ENCODE measurements at places on chromosomes 2 and 18.

- DNase-seq: no peak
Measured at GRCh38 chr18:53496028-53496427, 728.4 kb downstream of the MBD2 start.

DNA sequence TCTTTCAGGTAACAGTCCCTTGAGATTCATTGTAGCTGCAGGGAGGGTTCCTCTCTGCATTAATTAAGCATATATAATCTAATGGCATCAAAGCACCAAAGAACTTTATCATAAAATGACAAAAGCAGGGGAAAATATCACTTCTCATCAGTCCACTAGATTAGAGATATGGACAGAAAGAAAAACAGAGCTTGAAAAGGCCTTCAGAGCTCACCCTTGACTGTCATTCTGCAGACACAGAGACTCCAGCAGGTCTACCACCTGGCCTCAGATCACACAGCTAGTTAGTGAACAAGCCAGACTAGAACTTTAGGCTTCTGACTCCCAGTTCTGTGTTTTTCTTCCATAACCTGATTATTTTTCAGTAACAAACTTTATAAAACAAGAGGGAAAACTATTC lies 88.5 kb downstream of the FIGN start:
- DNase-seq: no peak

- DNase-seq: no peak
Measured at GRCh38 chr2:138713069-138713496, 67.1 kb downstream of the NXPH2 start.

DNA sequence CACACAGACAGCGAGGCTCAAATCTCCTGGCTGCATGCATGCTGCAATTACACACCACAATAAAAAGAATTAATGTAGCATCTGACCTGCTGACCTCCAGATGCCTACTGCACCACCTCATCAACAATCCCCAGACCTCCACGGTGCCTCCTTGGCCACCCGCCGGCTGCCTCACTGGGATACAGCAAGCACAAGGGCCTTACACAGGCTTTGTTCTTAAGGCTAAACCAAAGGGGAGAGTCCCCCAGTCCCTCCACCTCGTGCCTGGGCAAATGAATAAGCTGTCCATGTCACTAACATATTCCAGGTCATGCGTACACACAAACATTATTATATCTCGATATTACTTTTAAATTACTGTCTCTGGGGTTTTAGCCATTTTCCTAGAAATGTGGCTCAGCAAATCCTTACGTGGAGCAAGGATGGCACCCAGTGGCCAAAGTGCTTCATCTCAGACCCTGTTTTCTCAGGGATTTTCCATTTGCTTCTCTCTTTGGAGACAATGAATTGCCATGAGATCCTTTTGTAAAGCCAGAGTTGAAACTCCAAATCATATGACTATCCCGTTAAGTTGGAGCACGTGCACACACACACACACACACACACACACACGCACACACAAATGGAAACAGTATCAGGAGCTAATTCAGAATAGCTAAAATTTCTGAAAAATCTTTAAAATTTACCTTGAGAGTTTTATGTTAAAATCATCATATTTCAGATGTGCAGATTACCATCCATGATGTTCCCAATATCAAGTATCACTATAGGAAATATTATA lies 313.8 kb downstream of the PDE11A start:
- DNase-seq: peak; percentile 44

DNA sequence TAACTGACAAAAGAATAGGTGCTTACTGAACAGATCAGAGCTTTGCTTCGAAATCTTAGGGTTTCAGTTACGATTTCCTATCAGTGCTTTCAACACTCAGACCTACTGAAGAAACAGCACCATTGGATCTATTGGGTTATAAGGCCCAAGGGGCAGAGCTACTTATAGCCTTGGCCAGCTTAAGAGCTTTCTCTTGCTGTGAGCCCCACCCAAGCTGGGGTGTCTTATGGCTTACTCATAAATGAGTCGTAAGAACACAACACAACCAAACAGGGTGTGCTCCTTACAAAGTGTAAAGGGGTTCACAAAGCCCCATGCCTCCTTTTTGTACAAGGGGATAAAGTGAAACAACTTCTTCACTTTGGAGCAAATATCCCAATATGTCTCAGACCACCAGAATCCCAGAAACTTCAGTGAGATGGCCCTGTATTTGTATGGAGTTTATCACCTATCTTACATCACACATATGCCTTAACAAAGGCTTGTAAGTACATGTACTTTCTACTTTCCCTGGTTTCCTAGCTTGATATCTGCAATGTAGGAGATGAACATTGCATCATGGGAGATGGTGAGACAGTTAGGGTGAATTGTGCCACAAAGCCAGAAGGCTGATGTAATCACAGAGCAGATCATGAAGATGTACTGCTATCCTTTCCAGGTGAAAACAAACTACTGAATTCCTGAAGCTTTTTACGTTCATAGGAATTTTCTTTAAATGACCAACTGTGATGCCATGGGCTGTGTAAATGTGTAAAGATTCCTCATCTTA lies 115.5 kb upstream of the GLI2 start:
- DNase-seq: no peak

- DNase-seq: no peak
Measured at GRCh38 chr2:100437751-100438150, 20.3 kb upstream of the CHST10 start.

- DNase-seq: no peak
Measured at GRCh38 chr2:226874749-226875148, 38.9 kb downstream of the RHBDD1 start.

DNA sequence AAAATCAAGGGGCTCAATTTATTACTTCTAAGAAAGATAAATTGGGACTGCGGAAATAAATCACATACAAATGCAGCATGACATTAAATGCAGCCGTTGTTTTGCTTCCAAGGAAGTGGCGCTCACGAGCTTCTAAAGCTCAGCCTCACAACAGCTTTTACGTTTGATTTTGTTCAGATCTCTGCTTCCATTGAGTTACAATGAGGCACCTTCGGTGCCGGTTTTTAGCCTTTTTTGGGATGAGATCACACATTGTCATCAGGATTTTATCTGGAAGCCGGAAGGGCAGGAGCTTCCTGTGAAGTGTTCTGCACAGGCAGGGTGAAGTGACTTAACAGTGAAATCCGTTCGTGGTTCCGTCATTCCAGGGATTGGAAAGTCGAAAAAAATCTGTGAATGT lies 209.8 kb downstream of the DCDC2C start:
- no peak for DNase-seq

GRCh38 chr2:33583194-33583938 lies 15.7 kb downstream of the FAM98A start:
- no peak for DNase-seq

DNA sequence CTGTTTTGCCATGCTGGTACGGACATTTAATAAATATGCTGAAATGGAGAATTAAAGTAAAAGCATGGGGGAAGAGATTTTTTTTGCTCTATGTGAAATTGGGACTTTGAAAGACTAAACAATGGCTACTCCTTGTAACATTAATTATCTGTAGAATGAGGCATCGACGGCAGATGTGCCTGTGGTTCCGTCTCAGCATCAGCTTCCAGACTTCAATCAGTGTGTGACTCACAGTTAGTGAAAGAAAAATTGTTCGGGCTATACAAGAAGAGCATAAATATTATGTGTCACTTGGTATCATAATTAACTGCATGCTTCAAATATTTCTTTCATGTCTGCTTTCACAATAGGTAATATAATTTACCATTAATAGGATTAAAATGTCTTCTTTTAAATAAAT lies 117.0 kb upstream of the SMIM21 start:
- no peak for DNase-seq

- no peak for DNase-seq
Measured at GRCh38 chr2:146262606-146263005, 1582.2 kb upstream of the ACVR2A start.

DNA sequence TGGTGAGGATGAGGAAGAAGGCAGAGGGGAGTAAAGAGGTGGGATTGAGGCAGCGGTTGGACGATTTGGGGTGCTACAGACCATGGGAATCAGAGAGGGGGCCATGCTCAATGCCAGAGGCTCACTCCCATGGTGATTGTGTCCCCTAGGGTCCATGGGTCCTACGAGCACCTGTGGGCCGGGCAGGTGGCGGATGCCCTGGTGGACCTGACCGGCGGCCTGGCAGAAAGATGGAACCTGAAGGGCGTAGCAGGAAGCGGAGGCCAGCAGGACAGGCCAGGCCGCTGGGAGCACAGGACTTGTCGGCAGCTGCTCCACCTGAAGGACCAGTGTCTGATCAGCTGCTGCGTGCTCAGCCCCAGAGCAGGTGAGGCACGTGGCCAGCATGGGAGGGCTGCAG lies 5.2 kb downstream of the CAPN10 start:
- no peak for DNase-seq

GRCh38 chr2:65687614-65688013 lies 255.2 kb upstream of the SPRED2 start:
- no peak for DNase-seq

GRCh38 chr2:100072503-100072902 lies 69.9 kb downstream of the AFF3 start:
- DNase-seq: no peak

DNA sequence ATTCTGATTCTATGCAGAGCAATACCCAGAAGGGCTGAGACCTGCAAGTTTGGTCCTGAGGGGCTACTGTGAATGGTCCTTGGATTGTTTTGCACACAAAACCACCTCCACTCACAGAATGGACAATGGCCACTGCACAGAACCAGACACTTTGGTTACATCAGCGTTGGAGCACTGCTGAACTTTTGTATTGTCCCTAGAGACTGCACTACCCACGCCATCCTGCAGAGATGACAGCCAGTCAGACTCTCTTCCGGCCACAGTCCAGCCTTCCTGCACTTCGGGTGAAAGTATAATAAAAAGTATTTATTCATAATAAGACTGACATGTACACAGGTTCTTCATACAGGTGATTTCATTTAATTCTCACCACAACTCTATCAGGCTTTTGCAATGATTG lies 35.7 kb downstream of the CELF4 start:
- DNase-seq: no peak

GRCh38 chr18:46754188-46754587 lies 2.7 kb downstream of the ST8SIA5 start:
- no peak for DNase-seq

DNA sequence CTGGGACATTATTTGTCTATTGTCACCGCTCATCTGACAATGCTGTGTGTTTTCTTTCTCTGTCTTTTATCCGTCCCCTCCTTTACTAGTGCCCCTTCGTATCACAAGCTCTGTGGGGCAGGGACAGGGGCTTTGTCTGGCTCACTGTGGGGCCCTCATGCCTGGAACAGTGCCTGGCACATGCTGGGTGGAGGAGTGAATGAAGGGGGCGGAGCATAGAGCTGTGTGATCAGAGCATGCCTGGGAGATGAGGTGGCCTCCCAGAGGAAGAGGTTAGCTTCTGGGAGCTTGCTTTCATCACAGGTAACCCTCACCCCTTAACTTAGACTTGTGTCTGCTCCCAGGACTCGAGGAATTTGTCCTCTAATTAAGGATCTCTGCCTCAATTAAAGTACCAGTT lies 16.4 kb downstream of the MTCL1 start:
- no peak for DNase-seq

DNA sequence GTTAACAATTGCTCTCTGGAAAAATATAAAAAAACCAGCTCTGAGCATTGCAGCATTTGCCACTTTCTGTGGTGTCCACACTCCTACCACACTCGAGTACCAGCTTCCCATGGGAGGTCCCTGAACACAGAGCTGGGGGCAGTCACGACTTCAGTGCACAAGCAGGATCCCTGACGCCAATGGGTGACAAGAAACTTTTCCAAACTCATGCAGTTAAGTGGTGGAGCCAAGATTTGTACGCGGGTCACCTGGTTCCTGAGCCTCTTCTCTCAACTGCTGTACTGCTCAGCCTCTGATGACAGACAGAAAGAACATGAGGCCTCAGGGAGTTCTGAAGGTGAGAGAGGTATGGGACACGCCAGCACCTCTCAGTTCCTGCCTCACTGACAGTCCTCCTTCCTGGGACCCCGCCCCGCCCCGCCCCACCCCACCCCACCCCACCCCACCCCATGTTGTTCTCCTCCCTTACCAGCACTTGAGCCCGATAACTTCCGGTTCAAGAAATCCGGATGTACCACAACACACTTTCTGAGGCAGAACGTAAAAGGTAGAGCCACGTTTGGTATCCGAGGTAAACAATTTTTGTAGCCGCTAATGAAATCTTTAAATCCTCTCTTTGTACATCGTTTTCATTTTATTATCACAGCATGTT lies 287.6 kb downstream of the MYCN start:
- DNase-seq: peak; percentile 37

GRCh38 chr2:39772086-39772811 lies 6.8 kb downstream of the THUMPD2 start:
- DNase-seq: no peak

- DNase-seq: no peak
Measured at GRCh38 chr2:46010223-46010924, 286.8 kb upstream of the EPAS1 start.

DNA sequence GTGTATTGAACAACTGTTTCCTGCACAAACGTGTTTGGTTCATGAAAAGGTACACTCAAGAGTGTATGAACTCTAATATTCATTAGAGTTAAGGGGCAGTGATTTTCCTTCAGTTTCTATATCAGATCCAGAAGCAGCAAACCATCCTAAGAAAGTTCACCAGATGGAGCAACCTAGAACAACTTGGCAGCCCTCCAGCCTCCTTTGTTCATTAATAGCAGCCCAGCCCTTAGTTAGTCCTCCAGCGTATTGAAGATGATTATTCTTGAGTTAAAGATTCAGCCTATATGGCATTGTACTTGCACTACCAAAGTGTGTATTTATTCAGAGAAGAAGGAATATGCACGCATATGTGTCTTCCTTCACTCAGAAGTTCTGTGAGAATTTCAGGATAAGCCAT lies 365.5 kb downstream of the SETBP1 start:
- DNase-seq: no peak

DNA sequence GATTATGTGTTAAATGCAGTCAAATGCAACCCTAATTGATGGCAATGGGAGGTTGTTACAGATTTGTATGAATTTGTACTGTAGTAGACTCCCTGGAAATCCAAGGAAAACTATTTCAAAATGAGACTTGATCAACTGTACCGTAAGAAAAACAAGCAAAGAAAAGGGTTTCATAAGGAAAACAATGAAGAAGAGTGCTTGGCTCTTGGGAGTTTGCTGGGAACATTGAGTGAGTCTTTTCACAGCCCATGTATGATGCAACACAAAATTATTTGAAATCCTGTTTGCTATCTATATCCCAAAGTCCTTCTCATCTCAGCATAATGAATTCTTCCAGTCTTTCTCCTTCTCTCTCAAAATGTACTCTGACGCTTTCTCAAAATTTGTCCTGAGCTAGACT lies 67.0 kb upstream of the OSR1 start:
- DNase-seq: no peak

DNA sequence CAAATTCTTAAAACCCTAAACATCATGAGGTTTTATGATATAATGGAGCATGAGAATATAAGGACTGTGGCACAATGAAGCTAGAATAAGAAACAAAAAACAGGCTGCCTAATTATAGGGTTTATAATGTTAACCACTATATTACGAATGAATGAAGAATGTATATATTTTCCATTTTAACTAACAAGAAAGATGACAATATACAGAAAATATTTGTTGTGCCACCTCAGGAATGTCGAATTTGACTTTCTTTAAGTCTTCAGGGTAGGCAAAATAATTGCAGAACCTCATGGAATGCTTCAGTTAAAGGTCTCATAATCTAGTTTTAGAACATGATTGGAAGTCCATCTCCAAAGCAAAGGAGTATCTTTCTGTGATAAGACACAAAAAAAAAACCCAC lies 282.9 kb upstream of the SLC8A1 start:
- DNase-seq: no peak

- DNase-seq: no peak
Measured at GRCh38 chr2:135663148-135663700, 78.4 kb upstream of the UBXN4 start.

All from SHP77 (cell line).